ENCODE measurements at places on chromosomes 2 and 18.

GRCh38 chr2:154158101-154158500 lies 286.4 kb downstream of the GALNT13 start:
- H3K27ac ChIP-seq: no peak overlapping the region
- no peak for DNase-seq
- H3K4me1 ChIP-seq: no peaks in the 10 kb centered on the region
- H3K27me3 ChIP-seq: no peaks in the 10 kb centered on the region

DNA sequence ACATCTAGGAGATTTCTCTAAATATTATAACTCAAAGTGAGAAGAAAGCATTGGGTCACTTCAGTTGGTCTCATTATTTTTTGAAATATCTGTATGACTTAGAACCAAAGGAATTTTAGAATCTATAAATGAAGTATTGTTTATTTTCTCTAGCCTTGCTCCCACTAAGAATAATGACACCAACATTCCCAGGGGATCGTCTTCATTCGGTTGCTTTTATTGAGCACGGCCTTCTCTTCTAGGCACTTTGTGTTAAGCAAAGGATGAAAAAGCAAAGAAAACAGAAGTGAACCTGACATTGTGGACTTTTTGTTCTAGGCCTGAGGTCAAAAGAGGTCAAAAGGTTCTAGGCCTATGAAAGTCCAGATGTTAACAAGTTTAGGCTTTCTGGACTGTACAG lies 231.9 kb downstream of the GALR1 start:
- peaks cover 2% of the 10 kb centered on the region for H3K36me3 ChIP-seq
- peaks cover 2% of the 10 kb centered on the region for H3K4me1 ChIP-seq
- DNase-seq: no peak
- peaks cover 12% of the 10 kb centered on the region for H3K27me3 ChIP-seq
- H3K4me3 ChIP-seq: no peak overlapping the region

- H3K27ac ChIP-seq: no peak overlapping the region
- H3K4me1 ChIP-seq: no peaks in the 10 kb centered on the region
- no peaks in the 10 kb centered on the region for H3K27me3 ChIP-seq
- H3K4me3 ChIP-seq: no peak overlapping the region
- H3K36me3 ChIP-seq: no peaks in the 10 kb centered on the region
- no peak for DNase-seq
These were observed 31.5 kb downstream of the TMEM37 start for GRCh38 chr2:119463136-119463535.

DNA sequence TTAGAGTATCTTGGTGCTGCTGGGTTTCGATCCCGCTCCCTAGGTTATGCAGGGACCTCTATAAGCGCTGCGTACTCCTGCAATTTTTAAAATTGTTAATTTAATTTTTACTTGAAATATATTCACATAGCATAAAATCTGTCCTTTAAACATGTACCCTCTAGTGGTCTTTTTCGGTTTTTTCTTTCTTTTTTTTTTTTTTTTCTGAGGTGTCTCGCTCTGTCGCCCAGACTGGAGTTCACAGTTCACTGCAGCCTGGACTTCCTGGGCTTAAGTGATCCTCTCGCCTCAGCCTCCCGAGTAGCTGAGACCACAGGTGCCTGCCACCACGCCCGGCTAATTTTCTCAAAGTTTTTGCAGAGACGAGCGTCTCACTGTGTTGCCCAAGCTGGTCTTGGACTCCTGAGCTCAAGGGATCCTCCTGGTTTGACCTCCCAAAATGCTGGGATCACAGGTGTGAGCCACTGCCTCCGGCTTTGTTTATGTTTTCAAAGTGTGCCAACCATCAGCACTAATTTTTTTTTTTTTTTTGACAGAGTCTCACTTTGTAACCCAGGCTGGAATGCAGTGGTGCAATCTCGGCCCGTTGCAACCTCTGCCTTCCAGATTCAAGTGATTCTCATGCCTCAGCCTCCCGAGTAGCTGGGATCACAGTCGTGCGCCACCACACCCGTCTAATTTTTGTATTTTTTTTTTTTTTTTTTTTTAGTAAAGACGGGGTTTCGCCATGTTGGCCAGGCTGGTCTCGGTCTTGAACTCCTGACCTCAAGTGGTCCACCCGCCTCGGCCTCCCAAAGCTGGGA lies 585 bp upstream of the MOB1A start:
- H3K4me3 ChIP-seq: peak overlapping the region; percentile 86
- no peaks in the 10 kb centered on the region for H3K27me3 ChIP-seq
- peaks cover 9% of the 10 kb centered on the region for H3K36me3 ChIP-seq
- peaks cover 24% of the 10 kb centered on the region for H3K4me1 ChIP-seq

- peaks cover 24% of the 10 kb centered on the region for H3K4me1 ChIP-seq
- H3K36me3 ChIP-seq: no peaks in the 10 kb centered on the region
- no peak overlapping the region for H3K27ac ChIP-seq
These were observed 23.4 kb upstream of the RPL31 start for GRCh38 chr2:100978582-100979191.

- H3K4me1 ChIP-seq: no peaks in the 10 kb centered on the region
- DNase-seq: no peak
- no peak overlapping the region for H3K4me3 ChIP-seq
- H3K27ac ChIP-seq: no peak overlapping the region
These were observed 75.4 kb upstream of the HNMT start for GRCh38 chr2:137888845-137889244.
